HuH-7 (cell line): ENCODE measurements at places on chromosomes 13 and 19.

DNA sequence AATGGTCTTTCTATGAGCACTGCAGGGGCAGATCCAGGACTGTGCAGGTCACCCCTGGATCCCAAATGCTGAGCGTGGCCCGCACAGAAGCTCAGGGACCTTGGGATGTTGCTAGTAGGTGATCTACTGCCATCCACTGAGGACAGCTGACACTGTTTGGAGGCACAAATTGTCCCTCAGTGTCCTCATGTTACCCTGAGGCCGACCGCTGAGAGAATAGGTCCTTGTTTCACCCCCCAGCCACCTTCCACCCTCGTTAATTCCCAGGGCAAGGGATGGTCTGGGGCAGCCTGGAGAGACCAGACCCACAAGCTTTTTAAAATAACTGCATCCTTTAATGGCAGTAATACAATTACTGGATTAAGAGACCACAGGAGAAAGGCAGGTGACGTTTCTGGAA lies 15.4 kb upstream of the TMEM160 start:
- no peak for DNase-seq

DNA sequence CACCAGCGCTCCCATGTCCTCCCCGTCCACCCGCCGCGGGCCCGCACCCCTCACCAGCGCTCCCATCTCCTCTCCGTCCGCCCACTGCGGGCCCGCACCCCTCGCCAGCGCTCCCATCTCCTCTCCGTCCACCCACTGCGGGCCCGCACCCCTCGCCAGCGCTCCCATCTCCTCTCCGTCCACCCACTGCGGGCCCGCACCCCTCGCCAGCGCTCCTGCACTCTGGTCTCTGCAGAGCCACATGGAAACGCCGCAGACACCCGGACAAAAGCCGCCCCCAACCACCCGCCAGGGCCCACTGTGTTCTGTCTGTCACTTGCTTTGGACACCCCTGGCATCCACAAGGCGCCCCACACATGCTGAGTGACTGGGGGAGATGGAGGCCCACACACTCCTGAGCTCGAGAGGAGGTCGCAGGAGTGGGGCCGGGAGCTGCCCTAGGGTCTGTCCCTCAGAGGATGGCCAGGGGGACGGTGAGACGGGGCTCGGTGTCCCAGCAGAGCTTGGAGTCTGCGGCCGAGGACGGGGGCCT lies 7.4 kb downstream of the CFD start:
- DNase-seq: no peak

DNA sequence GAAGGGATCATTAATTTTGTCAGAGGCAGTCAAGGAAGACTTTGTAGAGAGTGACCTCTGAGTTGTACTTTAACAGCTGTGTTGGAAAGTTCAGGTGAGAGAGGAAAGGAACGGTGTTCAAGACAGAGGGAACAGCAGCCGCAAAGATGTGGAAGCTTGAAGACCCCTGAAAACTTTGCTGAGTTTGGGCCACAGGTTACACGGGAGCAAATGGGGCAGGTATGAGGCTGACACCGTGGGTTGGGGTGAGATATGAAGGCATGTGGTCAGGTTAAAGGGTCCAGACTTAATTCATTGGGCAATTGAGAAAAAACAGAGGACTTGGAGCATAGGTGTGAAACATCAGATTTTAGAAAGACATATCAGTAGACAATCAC lies 72.0 kb upstream of the SERP2 start:
- DNase-seq: no peak

GRCh38 chr13:31350560-31350959 lies 150.8 kb downstream of the B3GLCT start:
- no peak for DNase-seq

DNA sequence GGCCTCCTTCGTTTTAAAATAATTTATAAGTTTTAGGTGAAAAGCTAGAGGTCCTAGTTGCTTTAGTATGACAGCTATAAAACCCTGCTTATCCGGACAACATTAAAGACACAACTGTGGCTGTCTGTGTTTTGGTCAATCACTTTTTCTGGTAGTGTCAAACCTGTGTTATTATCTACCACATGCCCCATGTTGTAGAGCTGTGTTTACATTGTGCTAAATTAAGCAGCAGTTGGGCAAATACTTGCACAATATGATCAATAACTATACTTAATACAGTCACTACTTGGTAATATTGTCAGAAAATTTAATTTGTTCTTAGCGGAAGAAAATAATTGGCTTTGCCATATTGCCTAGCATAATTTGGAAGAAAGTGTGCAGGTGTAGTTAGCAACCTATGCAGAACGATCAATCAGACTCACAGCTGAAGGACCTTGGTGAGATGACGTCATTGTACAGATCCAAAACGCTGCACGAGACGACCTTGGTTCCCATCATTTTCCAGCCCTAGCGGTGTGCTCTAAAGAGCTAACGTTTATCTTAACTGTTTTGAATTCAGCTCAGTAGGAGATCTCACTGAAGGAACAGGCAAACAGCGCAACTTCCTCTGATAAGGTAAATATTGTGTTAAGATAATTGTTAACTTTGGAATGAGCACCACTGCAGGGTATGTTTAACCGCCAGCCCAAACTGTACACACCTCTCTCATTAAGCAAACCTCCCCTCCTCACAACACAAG lies 476.6 kb downstream of the IRS2 start:
- DNase-seq: no peak

DNA sequence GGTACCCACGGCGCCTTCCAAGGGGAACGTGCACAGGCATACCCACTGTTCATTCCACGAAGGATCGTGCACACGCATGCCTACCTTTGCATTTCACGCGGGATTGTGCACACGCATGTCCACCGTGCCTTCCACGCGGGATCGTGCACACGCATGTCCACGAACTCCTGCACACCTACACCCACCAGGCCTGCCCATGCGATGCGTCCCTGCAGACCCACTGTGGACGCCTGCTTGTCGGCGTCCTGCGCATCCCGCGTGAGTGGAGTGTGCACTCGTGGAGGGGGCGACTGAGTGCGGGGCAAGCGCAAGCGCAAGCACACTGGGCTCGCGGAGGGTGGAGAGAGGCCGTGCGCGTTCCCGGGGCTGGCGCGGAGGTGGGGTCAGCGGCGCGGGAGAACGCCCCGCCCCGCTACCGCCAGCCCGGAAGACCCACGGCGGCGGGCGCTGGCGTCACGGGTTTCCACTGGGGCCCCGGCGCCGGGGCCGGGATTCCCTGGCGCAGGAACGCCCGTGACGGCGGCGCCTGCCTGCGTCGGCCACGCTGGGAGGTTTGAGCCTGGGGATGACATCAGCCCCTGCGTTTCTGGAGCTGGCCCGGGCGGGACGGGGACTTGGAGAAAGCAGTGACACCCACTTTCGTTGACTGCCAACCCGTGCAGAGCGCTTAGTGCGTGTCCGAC lies 18.7 kb downstream of the GADD45B start:
- DNase-seq: peak; percentile 71

- no peak for DNase-seq
Observed at GRCh38 chr13:105567951-105568525, 967.4 kb downstream of the EFNB2 start.

GRCh38 chr19:16040642-16041041 lies 35.7 kb upstream of the TPM4 start:
- no peak for DNase-seq

DNA sequence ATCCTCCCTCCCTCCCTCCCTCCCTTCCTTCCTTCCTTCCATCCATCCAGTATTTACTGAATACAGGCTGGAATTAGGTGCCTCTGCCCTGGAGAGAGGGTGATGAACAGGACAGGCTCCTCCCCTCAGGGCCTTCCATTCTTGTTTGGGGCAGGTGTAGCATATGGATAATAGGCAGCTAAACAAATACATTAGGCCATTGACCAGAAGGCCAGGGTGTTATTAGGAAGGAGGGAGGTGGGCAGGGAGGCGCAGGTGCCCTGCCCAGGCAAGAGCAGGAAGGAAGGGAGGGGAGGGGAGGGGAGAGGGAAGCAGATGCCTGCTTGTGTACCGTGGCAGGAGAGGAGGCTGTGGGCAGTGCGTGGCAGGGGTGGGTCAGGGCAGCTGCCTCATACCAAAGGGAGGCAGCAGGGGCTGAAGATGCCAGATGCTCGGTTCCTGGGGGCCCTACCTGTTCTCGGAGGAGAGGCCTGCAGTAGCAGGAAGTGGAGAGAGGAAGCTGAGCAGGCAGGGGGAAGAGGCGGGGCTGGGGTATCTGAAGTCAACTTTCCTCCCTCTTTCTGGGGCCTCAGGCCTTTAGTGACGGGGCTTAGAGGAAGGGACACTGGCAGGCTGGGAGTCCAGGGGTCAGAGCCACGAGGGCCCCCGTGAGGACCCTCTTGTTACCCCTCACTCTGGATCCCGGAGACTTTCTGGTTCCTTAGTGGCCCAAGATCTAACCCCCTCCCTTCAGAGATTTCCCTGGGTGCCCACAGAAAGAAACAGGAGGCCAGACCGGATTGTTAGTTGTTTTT lies at the start of gene RINL:
TSS of gene RINL (minus strand) at position 495 of the 794 bp plus-strand sequence. CDS start 1,533 bp downstream, outside the sequence.
- no peak for DNase-seq

DNA sequence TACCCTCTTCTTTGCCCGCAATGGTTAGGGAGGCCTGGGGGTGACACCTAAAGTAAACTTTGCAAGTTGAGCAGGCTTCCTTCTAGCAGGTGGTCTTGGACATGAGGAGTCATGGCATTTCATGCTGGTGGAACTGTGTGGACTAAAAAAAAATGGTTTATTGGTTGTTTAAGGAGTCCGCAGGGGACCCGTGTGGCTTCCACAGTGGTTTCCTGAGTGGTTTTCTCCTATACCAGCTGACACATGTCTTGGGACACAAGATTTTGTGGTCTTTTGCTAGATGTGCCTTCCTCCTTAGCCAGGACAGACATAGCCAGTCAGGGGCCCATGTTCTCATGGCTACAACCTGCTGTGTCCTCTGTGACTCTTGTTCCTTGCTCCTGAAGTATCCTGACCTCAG lies 1.5 kb downstream of the ZNF543 start:
- no peak for DNase-seq

GRCh38 chr13:28237944-28238343 lies 99.6 kb downstream of the PAN3 start:
- no peak for DNase-seq

- DNase-seq: no peak
Observed at GRCh38 chr19:5149508-5149907, 180.6 kb downstream of the KDM4B start.

- DNase-seq: no peak
Observed at GRCh38 chr13:106348075-106348840, 187.2 kb downstream of the EFNB2 start.

DNA sequence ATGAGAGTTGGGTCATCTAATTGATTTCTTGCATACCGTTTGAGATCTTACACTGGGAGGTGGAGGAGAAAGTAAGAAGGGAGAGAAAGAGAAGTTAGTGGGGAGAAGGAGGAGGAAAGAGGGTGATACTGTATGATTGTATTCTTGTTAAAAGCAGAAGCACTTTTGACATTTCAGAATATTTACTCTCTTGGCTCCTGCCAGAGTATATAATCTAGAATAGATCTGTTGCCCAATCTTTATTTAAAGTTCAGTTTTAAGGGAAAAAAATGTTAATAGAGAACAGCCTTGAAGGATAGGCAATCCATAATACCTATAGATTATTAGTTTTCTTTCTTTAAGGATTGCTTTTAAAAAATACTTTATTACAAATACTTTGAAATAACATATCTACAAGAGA lies 41.5 kb downstream of the PDS5B start:
- no peak for DNase-seq

DNA sequence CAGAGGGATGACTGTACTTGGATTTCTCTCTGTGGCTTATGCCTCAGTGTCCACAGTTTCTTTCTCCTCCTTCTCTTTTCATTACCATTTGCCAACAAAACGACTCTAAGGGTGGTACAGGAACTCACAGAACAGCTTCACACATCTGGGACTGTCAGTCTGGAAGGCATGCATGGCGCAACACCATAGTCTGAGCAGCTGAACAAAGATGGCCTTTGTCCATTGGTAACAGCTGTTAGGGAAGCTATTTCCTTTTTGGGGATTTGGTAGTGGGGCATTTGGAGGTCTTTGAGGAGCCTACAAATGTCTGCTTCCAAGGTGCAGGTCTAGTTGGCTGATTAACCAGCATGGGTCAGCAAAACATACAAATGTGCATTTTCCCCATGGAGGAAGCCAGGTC lies 81.4 kb upstream of the PCDH8 start:
- DNase-seq: no peak

DNA sequence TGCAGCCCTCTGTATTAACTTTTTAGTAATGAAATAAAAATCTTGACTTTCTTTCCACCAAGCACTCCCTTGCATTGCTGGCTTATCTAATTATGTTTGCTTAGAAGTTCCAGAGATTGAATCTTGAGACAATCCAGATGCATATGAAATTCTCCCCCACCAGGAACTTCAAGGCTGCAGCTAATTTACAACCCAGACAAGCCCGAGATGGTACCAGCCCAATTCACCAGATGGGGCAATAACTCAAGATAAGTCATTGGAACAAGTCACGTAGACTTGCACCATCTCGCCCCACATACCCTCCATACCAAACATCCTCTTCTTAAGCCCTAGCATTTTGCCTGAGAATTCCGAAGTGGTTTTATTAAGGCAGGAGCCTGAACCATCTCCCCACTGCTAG lies 29.0 kb downstream of the UTP14C start:
- DNase-seq: no peak

DNA sequence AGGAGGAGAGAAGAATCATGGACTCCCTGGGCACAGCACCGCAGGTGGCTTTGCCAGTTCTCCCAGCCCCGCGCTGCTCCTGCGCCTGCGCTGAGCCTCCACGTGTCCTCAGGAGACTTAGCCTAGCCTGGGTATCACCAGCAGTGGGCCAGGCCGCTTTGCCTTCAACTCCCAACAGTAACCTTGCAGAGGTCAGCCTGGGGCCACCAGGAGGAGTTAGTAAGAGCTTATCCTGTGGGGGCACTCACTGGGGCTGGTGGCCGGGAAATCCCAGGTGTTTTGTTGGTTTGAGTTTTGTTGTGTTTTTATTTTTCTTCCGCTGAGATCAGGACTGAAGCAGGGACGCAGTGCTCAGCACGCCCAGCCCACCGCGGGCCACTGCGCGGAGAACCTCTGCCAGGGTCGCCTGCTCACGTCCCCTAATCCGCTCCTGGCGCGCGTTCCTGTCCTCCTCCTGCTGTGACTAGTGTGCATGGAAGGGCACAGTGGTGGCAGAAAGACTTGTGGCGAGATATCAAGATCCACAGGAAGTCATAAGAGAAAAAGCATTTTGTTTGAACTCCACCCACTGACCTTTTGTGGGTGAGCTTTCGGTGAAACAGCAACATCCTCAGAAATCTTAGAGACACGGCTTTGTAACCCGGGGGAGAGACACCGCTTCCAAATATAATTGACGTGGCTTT lies 207.4 kb upstream of the RFC3 start:
- peak; percentile 74 for DNase-seq

- no peak for DNase-seq
Observed at GRCh38 chr13:25686831-25687470, 315.2 kb downstream of the ATP8A2 start.
